ENCODE measurements at places on chromosomes 2 and 18.

- no peak for DNase-seq
These were observed 1.7 kb downstream of the CYBRD1 start for GRCh38 chr2:171524018-171524401.

DNA sequence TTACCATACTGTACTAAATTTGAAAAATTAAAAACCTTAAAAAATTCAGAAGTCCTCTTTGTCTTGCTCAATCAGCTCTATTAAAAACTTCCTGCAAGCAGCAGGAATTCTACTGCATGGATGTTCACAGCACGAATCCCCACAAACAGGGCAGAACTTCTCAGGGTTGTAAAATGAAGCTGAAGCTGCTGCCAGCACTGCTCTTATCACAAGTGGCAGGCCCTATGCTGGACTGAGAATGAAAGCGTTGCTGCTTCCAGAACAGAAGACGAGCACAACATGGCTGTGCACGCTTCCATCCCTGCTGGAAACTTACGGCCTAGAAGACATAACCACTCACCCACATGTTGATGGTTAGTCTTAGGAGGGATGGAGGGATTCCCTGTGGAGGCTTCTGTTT lies 134.0 kb downstream of the RAB3GAP1 start:
- no peak for DNase-seq

GRCh38 chr2:11842336-11842735 lies 95.9 kb downstream of the LPIN1 start:
- DNase-seq = no peak

DNA sequence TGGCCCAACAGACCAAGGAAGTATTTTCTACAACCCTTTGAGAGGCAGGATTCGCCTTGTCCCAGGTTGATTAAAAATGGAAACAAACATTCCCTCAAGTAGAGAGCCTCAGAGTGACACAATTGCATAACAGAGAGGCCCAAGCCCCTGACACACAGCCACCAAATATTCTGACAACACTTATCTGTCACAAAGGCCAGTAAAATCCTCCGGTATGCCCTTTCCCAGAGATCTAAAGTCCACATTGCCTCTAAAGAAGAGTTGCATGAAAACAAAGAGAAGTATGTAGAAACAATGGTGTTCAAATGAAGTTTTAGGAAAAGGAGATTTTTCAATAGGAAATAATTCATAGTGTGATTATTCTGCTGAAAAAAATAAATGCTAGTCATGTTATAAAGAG lies 32.1 kb downstream of the DSEL start:
- no peak for DNase-seq

DNA sequence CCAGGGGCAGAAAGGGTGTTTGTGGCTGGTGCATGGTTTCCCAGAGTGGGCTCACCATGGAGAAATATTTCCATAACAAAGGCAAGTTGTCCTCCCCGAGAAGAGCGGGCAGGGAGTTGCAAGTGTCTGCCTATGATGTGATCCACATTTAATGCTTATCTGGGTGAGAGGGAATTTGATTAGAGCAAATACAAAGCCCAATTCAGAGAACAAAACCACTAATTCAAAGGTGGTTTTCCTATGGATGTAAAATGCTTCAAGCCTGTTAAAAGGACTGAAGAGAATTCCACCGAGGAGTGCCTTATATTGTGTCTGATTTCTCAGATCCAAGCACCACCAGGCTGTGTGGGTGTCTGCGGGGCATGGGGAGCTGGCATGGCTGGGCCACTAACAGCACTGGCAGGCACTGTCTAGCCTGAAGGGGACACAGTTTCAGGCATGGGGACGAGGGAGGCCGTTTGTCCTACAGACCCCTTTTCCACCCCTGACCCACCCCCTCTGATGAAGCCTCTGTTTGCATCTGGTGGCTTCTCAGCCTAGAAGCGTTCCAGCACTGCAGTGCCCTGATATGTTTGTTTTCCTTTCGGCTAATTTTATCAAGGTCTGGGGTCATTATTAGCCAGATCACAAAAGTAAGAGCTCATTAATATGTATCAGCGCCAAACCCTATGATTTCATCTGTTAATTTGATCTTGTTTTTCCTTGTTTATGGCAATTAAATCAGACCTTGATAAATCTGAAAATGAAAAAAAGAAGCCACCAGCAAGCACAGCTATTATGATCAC lies 357.3 kb downstream of the HRH4 start:
- no peak for DNase-seq

- DNase-seq = no peak
These were observed 856 bp downstream of the ACAA2 start for GRCh38 chr18:49812286-49813068.

DNA sequence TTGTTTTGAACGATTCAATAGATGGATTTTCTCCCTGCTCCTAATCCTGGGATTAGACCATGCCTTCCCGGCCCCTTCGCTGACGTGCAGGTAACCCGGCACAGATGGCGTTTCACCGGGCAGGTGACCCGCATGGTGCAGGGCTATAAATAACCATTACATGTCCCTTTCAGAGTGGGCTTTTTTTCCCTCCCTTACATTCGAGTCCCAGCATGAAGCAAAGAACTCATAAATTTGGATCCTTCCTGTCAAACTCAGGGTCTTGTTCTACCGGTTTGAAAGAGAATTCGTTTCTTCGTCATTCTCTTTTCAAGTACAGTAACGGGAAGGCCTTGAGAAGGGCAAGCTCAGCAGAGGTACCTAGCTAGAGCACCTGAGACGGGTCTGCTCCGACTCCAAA lies 46.1 kb downstream of the EDAR start:
- DNase-seq = no peak

GRCh38 chr18:63907664-63908063 lies at the start of gene SERPINB10:
TSS of gene SERPINB10 (plus strand) at chr18:63907958. CDS start at chr18:63915511, 7,553 bp downstream.
- no peak for DNase-seq

- DNase-seq = no peak
These were observed 33.6 kb upstream of the BIN1 start for GRCh38 chr2:127140538-127140937.

GRCh38 chr2:24054366-24055010 lies 4.9 kb downstream of the FKBP1B start:
- no peak for DNase-seq

GRCh38 chr18:67924656-67925055 lies 408.1 kb upstream of the DSEL start:
- no peak for DNase-seq

DNA sequence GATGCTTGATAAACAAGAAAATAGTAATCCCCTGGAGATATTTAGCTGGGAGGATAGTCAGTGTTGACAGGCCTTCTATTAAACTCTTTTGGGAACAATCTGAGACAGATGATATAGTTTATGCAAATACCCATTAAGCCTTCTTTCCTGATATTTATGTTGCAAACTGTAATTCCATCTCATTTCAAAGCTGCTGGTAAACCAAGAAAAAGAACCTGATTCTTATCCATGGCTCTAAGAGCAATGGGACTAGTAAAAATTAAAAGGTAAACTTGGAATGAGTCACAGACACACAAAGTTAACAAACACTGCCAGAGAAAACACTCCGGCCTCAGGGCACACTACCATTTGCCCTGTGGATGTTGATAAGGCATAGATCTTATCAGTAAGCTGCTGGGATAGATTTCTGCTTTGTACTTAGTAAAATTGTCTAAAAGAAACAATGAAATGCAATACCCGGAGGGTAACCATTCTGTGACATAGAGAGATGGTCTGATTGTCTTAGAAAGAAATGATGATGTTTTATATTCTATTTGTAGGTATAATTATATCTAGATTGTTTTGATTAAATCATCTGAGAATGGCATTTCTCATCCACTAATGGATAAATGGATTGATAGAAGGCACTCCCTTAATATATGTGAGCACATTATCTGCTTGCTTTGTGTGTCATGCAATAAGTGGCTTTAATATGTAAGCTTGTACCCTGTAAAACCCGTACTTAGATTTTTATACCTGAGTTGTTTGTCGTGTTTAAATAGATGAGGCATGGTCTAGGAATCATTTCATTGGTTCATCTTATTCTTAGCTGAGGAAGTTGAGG lies 13.2 kb downstream of the GALR1 start:
- DNase-seq = no peak

Data from NCI-H510A (cell line).